ENCODE measurements at places on chromosomes 6 and 20.

DNA sequence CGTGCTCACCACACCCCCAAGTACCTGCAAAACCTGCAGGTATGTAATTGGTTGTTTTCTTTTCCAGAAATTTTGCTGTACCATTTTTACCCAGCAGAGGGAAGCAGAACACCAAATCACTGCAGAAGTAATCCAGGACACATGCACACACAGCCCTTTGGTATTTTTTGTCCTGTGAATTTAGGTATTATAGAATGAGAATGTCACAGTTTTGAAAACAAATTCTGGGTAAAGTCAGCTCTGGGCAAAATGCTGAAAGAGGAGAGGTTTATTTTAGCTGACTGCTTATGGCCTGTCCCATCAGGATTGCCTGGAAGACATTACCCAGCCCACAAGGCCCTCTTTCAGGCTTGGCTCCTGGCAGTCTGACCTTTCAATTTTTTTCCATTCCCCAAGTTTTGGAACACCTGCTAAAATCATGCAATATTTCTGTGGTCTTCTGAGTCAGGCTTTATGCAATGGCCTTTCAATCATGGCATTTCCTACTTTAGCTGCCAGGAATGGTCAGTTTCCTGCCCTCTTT is 3.5 kb upstream of the EFHC1 start:
- DNase-seq: peak; percentile 69

- DNase-seq: no peak
Measured at GRCh38 chr20:15922556-15922955, 650.7 kb downstream of the KIF16B start.

- DNase-seq: peak; percentile 97
Measured at GRCh38 chr6:129490521-129491255, 219.3 kb downstream of the ARHGAP18 start.

DNA sequence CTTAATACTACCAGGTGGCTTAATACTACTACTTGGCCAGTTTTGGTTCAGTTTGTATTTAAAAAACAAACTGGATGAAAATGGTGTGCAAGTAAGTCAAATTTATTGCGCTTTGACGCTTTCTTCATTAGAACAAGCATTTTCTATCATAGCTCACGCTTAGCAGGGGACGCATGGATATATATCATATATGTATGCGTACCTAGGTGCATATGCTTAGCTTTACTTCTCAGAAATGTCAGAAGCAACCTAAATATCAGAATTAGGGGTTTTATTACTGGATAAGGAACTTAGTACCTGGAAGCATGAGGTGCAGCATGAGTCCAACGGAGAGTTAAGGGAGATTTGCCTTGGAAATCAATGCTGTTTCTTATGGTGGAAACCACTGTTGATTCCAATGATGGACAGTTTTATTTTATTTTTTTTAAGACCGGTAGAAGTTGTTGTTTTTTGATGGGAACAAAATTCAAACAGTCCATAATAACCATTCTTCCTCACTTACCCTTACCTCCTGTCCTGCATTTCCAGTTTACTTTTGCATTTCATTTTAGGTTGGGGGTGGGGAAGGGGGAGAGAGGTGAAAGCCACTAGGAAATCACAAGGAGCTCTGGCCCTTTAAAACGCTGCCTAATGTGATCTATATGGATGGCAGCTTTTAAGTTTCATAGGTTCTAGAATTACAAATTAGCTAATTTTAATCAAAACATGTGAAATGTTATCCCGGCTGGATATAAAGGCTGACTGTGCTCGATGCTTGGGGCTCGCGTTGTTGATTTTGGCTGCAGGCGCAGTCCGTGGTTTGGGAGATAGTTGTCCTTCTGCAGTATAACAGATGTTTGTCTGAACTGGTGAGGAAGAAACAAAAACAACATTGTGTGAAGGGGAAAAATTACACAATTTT is 2.1 kb downstream of the SOBP start:
- peak; percentile 48 for DNase-seq

GRCh38 chr6:133132466-133132971 is 108.6 kb upstream of the EYA4 start:
- DNase-seq: no peak
